ENCODE measurements at places on chromosomes 5 and 9. TPM values are rescaled to one million over a fixed set of nuclear protein-coding genes. Genes with fewer than 3 reads are reported as not detected.

Gene IFNB1
- total RNA-seq: 0.15 TPM

Gene LRRC14B
- not detected for total RNA-seq

Gene INSL6
- total RNA-seq: not detected

Gene ECSCR
- not detected for total RNA-seq

Gene WNT8A
- total RNA-seq: not detected

Gene CD180
- not detected for total RNA-seq

Gene EQTN
- not detected for total RNA-seq

Gene SLC1A1
- total RNA-seq: 1.1 TPM

Gene GLIPR2
- total RNA-seq: 12.1 TPM

Gene C7
- not detected for total RNA-seq

Data from A549 treated with CORT108297 at 1 μM for 4 hours (cell line).